ENCODE measurements at places on chromosomes 4 and X.

DNA sequence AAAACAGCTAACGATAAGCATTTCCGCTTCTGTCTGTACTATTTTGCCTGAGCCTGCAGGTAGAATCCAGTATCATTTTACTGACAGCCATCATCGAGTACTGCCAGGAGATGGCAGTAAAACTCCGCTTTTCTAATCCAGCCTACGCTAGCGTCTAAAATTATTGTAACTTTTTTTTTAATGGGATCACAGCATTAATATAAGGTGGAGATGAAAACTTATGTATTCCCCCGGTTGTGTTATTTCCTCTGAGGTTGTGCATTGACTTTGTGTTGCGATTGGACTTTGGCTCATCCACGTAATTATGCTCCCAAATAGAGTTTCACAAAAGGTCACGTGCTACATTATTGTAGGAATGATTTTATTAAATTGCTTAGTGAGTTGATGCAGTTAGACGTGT is 248.1 kb downstream of the C4orf33 start:
- no peak for DNase-seq

DNA sequence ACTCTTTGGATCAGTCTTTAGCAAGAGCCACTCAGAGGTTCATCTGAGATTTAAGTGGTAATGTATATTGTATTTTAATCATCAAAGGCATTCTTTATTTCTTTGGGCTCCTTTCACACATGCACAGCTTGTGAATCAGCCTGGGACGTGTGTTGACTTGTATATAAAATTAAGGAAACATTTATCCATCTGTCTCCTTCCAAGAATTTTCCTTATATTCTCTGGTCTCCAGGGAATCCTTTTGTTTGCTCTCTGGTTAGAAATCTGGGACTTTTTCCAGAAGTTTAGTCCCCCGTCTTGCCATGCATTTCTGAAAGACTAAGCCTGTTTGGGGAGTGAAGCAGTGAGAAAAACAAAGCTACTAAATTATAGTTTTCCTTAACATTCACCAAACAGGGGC is 212.3 kb downstream of the DCAF12L2 start:
- DNase-seq: no peak

GRCh38 chr4:108900018-108900580 is 137.2 kb upstream of the ETNPPL start:
- no peak for DNase-seq

GRCh38 chrX:143429131-143429530 is 88.1 kb downstream of the SPANXN3 start:
- no peak for DNase-seq

GRCh38 chrX:4905576-4905975 is 1192.1 kb upstream of the PRKX start:
- no peak for DNase-seq

DNA sequence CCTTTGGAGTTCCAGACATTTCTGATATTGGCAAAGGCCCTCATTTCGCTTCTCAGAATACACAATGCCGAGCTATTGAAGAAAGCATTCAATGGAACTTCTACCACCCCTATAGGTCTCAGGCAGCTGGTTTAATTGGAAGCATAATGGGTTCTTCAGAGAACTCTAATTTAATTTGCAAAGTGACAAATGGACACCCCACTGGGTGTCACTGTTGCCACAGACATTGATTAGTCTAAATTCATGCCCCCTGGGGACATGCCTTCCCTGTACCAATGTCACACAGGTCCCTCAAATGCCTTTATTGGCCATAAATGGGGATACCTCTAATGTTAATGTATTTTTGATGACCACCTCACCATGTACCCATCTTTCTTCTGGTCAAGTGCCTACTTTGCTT is 22.9 kb upstream of the TMEM255A start:
- DNase-seq: no peak

DNA sequence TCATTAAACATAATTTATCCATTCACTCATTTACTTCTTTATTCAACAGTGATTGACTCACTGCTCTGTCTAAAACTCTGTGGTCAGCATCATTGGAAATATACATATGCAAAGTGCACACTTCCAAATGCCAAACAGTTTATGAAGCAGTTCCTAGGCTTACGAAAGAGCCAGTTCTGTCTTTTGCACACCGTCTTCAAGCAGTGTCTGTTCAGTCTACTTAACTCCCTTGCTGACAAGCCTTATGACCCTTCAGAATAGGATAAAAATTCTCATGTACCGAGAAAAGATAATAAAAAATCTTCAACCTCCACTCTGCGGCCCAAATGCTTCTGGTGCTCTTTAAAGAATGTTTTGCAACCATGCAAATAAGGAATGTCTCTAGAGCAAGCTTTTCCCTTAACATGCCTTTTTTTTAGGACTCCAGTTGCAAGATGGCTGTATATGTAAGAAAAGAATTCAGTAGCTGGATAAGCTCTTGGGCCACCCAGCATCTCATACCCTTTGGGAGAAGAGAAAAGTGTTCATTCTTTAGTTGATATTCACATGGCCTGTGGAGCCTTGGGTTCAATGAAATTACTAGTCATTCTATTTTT is 1037.0 kb upstream of the SLIT2 start:
- no peak for DNase-seq

- no peak for DNase-seq
These were observed 1765.8 kb downstream of the PCDH7 start for GRCh38 chr4:32485956-32486355.

DNA sequence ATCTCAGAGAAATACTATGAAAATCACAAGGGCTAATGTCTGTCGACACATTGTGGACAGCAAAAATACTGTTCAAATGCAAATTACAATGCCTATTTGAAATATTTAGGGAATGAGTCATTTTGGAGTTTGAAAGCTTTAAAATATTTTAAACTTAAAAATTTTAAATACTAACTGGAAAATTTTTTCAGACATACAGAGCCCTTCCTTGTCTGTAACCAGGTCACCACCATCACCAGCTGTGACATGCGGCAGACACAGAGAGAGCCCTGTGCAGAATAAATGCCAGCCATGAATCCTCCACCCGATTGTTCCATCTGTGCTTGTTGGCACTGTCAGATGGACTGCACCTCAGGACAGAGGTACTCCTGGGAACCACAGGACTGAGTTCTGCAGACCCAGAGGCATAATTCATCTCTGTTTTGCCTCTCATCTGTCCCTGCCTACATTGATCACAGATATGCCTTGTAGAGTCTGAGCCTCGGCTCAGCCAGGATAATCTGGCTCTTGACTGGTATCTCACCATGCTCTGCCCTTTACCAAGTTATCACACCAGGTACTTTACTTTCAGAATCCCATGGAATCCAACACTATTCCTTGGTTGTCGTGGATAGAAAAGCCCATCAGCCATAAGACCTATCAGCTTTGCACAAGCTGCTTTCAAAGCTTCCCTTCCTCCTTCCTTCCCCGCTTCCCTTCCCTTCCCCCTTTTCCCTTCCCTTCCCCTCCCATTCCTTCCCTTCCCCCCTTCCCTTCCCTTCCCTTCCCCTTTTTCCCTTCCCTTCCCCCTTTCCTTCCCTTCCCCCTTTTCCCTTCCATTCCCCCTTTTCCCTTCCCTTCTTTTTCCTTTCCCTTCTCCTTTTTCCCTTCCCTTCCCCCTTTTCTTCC is 67.2 kb downstream of the TBC1D9 start:
- no peak for DNase-seq

DNA sequence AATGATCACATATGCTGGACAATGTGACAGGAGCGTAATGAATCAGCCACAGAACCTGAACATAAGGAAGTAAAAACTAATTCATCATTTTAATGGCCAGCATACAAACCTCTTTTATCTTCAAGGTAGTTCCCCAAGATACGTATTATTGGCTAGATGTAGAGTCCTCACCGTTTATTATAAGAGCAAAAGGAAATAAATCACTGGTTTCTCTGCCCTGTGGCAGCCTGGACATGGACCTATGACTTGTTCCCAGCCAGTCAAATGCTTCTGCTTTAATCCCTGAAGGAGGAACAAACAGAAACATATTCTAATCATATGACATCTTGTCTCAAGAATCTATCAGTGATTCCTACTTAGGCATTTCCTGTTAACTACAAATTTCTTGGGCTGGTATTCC is 86.8 kb upstream of the FAM241A start:
- DNase-seq: no peak

DNA sequence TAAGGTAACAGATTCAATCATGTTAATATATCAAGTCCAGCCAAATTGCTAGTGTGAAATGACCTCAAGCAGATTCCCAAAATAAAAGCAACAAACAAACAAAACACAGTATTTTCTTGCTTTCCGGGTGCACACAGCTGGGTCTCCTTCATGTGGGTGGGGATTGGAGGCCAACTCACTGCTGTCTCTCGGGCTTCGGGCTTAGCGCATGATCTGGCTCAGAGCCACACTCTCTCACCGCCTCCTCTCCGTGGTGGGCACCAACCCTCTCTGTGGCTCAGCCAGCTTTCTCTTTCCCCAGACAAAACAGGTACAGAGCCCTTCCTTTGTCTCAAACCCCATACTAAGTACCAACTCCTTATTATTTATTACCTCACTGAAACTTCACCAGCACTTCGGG is 2.9 kb upstream of the REELD1 start:
- no peak for DNase-seq

GRCh38 chr4:35151816-35152572 is 1092.3 kb downstream of the ARAP2 start:
- peak; percentile 48 for DNase-seq

- DNase-seq: no peak
These were observed 106.1 kb upstream of the TMEM150C start for GRCh38 chr4:82667761-82668480.

DNA sequence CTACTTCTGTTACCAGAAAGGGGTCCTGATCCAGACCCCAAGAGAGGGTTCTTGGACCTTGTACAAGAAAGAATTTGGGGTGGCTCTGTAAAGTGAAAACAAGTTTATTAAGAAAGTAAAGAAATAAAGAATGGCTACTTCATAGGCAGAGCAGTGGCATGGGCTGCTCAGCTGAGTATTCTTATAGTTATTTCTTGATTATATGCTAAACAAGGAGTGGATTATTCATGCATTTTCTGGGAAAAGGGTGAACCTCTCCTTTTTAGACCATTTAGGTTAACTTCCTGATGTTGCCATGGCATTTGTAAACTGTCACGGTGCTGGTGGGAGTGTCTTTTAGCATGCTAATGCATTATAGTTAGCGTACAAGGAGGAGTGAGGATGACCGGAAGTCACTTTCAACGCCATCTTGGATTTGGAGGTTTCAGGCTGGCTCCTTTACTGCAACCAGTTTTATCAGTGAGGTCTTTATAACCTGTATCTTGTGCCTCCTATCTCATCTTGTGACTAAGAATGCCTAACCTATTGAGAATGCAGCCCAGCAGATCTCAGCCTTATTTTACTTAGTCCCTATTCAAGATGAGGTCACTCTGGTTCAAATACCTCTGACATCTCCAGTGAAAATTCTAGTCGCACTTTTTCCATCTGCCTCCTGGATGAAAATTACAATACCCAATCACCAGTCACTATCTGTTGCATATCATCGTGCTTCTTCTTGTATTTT is 15.5 kb upstream of the TDO2 start:
- DNase-seq: no peak

DNA sequence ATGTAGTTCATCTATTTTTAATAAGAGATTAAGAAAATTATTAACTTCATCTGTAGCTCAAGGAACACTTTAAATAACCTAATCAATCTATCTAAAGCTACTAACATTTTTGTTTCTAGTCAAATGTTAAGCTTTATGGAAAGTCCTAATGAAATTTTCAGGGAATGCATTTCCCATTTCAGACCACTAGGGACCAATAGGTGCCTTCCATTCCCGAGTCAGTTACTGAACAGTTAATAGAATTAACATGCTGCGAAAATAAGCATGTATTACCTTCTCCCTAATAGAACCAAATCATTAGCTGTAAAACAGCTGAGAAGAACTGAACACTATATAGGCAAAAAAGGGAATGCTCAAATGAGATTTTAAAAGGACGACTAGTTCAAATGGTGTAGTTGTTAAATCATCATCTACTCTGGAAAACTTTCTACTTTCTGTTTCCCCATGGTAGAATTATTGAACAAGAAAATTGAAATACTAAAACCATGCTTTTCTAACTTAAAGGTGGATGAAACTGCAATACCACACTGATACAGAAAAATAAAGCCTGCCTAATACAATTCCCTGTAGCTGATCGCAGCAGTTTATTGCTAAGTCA is 22.5 kb downstream of the STX18 start:
- DNase-seq: no peak

DNA sequence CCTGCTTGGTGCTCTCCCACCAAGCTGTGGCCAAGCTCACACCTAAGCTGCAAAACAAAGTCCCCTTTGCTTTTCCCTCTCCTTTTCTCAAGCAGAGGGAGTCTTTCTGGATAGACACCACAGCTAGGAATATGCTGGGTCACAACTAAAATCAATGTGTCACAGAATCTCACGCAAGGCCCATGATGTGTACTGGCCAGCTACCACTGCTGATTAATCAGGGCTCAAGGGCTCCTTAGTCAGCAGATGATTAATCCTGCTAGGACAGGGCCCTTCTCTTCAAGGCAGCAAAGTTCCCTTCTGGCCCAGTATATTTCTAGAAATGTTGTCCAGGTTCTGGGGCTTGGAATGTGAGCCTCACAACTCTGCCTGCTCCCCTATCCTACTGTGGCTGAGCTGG is 32.0 kb upstream of the TENT5D start:
- no peak for DNase-seq

DNA sequence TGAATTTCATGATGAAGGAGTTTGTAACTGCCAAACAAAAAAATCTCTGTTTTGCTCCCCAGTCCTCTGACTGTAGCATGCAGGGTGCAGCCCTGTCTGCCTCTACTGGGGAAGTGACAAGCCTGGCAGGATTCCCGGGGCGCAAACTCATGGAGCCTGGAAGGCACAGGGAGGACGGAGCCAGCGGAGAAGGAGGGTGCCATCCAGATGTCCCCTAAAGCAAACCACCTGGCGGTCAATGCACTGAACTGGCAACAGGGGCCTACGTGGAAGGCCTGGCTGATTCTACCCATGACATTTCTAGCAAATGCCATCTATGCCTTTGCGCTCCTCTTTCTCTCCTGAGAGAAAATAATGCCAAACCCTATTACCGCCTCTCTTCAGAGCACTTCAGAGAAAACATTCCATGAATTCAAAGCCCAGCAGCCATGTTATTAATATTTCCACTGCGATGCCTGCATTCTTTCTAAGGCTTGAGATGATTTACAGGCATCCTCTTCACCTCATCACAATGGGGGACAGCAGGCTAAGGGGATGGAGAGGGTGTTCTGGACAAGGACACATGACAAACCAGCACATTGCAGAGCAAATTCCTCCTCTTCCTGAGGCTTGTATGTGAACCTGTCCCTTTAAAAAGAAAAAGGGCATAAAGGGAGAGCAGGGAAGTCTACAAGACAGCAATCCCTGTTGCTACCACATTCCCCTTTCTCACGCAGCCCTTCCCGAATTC is 329.3 kb upstream of the NOCT start:
- no peak for DNase-seq

- DNase-seq: no peak
These were observed 20.6 kb downstream of the HTRA3 start for GRCh38 chr4:8289956-8290700.

DNA sequence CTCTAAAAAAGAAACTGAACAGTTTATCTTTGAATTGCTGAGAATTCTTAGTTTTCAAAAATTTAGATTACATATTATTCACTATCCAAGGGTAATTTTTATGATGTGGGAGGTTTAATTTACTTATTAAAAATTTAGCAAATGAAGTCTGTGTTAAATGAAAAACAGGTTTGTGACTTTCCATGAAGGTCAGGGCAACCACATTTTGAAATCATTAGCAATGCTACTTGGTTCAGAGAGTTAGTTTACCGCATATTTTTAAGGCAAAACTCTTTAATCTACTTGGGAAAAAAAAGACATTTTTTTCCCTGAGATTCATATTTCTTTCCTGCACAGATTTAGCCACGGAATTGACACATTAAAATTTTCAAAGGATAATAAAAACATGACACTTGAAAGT is 37.3 kb upstream of the PRSS12 start:
- no peak for DNase-seq
